ENCODE measurements at places on chromosomes 3 and 15.
A peak's percentile ranks its signal among the peaks of the same experiment; 100 is the strongest.

DNA sequence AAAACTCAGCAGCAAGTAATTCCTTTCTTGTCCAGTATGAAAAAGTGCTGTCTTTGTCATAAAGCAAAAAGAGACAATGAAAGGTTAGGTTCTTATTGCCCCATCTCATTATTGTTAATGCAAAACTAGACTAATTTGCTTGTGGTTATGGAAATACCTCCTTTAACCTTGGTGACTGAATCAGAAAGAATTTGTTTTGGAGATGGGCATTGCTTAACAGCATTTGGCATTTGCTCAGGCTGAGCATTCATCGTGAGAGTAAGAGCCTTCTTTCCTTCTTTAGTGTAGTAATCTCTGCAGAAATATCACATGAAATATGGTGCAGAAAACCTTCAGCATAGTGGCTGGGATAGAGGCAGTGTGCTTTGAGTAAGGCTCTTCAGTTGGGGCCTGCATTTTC, 103.1 kb downstream of the CNTN6 start:
- DNase-seq: peak; percentile 92

DNA sequence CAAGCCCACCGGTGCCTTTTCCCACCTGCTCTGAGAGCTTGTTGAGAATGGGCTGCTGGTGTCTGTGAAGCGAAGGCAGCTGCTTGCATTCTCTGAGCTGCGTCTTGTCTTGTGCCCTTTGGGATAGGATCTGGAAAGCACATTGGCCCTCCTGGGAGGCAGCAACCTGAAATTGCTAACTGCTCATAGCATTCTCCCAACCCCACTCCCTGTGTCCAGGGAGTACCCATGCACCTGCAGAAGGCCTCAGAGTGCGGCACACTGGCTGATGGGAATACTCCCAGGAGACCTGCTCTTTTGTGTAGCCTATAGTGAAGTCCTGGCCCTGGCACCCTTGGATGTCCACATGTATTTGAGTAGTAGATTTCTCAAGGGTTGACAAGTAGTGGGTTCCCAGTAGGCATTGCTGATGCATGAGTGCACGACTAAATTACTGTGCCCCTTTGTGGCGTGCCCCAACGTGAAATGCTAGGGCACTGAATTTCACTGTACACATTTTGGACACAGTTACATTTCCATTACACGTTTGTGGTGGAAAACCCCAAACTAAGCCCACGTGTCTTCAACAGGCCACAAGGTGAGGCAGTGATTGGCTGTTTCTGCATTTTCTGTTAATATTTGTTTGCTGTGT, 3.7 kb downstream of the EPHB1 start:
- DNase-seq: no peak

DNA sequence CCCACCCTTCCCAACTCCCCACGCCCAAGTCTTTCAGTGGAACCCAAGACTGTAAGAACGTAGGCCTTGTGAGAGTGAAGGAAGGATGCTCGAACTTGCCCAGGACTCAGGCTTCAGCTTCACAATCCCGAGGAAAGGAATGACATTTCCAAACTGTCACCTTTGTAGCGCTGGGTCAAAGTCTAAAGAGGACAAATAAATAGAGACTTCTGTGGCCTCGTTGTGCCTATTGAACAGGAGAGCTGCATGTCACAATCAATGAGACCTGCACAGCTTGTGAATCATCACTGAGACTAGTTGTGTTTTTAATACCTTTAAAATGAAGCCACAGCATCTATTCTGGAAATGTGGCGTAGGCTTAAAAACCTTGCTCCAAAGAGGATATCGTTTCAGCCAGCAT, 222.8 kb upstream of the ST8SIA2 start:
- DNase-seq: no peak

- peak; percentile 91 for DNase-seq
Measured at GRCh38 chr3:15645740-15646501, 44.4 kb downstream of the BTD start.

DNA sequence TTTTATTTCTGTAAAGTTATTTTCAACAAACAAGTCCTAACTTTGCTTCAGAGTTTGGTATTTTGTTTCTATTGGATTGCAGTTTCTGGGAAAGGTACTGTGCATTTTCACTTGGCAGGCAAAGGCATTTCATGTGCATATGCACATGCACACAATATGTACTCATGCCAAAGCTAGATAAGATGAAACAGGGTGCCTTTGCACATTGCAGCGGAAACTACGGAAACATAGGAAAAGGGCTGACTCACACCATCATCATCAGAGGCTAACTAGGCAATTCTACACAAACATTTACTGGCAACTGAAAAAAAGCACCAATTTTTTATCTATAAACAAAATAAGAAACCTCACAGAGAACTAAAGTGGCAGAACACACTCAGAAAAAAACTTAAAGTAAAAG, 550.6 kb upstream of the NECTIN3 start:
- peak; percentile 36 for DNase-seq

All from kidney tubule cell (primary cell).